ENCODE measurements at places on chromosomes 3 and 15.

DNA sequence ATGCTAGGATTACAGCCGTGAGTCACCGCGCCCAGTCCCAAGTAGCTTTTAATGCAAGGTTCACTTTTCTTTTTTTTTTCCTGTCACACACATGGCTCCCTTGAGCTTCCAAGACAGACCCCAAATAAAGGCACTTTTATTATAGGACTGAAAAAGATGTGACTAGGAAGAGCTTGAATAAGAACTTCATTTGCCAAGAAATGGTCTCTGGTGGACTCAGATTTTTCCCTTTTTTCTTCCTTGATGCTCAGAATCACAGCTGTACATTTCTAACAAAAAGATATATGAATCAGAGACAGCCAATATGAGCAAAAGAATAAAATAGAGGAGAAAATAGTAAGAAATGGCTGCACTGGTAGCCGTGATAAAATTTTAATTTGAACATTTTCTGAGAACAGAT, 337.2 kb downstream of the MAGI1 start:
- no peak for DNase-seq

- no peak for DNase-seq
Observed at GRCh38 chr3:122355612-122356011, 27.4 kb downstream of the MIX23 start.

GRCh38 chr3:33144433-33144832, 30.6 kb downstream of the CRTAP start:
- no peak for DNase-seq

DNA sequence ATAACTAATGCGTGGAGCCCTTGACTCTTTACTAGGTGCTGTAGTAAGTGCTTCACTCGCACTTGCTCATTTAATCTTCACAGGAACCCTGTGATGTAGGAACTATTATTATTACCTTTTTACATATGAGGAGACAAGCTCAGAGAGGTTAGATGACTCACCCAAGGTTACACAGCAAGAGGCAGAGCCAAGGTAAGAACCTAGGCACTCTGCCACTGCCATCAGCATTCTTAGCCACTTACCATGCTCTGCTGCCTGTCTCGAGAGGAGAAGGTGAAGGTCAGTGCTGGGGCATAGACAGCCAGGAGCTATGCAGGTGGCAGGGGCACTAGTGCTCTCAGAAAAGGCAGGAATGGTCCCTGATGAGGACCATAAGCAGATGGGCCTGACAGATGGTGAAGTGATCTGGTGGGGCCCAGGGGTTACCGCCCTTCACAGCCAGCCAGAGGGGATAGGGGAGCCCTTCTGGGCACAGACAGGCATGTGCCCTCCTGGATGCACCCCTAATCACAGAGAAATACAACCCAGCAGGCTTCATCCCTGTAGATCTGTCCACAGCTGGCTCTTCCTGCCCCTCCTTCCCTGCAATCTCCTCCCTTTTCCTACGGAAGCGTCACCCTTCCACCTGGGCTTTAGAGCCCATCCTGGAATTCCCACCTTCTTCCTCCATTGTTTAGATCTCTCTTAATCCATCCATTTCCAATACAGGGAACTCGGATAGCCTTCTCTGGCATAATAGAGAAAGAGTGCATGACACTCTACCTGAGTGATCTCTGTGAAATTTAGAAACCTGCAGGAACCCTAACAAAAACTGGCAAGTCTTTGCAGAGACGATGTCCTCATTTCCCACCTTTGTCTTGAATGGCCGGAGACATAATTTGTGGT, 26.9 kb downstream of the ABTB1 start:
- DNase-seq, result no peak

GRCh38 chr3:9695746-9696145, 7.9 kb upstream of the CPNE9 start:
- DNase-seq, result no peak

- DNase-seq, result no peak
Observed at GRCh38 chr3:4751029-4751501, 228.2 kb upstream of the BHLHE40 start.

Data from NCI-H1092 (cell line).